ENCODE measurements at places on chromosomes 2 and 18. TPM values are rescaled to one million over a fixed set of nuclear protein-coding genes. Genes with fewer than 3 reads are reported as not detected.
A peak's percentile ranks its signal among the peaks of the same experiment; 100 is the strongest.

CYS1 gene
- 5.4 TPM for total RNA-seq

GALR1 gene
- total RNA-seq = 0.21 TPM

DUSP28 gene
- 5.7 TPM for total RNA-seq

- DNase-seq = no peak
Measured at GRCh38 chr2:211437396-211437795, 881.0 kb downstream of the CPS1 start.

- no peak for DNase-seq
Measured at GRCh38 chr2:74578408-74578807, 23.9 kb downstream of the DOK1 start.

- DNase-seq = no peak
Measured at GRCh38 chr18:22045221-22045918, 124.0 kb upstream of the GATA6 start.

- no peak for DNase-seq
Measured at GRCh38 chr2:45699032-45699658, 47.7 kb downstream of the PRKCE start.

GRCh38 chr2:128820452-128820851 lies 501.8 kb upstream of the HS6ST1 start:
- no peak for DNase-seq

DNA sequence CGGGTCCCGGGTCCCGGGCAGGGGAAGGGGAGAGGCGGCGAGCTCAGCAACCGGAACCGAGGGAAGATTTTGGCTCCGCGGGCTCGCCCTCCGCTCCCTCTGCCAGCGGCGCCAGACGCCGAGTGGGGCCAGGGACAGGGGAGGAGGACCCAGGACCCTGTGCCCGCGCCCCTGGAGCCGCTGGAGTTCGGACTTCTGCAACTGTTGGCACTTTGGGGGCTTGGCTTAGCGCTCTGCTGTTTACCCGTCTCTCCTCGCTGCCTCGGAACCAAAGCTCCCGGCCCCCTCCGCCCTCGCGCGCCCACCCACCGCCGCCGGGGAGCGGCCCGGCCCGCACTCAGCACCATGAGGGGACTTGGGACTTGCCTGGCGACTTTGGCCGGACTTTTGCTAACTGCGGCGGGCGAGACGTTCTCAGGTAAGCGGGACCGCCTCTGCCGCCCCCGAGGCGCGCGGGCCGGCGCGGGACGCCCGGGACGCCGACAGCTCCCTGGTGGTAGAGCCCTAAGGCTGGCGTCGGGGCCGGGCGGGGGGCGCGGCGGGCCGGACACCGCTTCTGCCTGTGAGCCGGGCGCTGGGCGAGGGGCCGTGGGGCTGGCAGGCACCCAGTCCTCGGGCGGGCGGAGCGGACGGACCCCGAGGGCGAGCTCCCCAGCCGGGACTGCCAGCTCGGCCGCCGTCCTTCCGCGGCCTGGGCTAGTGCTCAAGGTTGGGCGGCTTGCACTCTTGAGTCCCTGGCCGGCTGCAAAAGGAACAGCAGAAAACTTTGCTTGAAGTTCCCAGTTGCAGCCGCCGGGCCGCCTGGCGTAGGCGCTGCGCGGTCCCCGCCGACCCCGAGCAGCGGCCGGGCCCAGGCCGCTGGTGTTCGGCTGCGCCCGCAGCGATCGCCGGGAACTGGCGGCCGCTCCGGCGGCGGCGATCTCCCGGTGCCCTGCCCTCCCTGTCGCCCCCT lies 634 bp downstream of the PTPRM start:
- DNase-seq = peak; percentile 72

DNA sequence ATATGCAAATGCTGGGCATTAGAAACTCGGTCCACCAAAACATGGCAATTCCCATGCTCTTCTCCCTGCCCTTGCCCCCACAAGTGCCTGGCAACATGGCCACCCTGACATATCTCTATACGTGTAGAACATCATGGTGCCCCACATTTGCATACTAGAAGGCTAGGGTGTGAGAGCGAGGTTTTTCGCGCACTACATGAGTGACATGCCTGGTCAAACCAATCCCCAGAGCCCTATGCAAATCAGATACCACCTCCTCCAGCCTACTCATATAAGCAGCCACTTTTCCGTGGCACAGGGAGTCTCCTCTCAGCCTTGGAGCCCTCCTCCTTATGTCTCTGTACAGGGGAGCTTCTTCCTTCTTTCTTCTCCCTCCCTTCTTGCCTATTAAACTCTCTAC lies 296.1 kb upstream of the GULP1 start:
- DNase-seq = no peak
